Omental fat pad (tissue), 4 donors: ENCODE measurements at places on chromosomes 6 and 20. TPM values are rescaled to one million over a fixed set of nuclear protein-coding genes. Genes with fewer than 3 reads are reported as not detected.

DNA sequence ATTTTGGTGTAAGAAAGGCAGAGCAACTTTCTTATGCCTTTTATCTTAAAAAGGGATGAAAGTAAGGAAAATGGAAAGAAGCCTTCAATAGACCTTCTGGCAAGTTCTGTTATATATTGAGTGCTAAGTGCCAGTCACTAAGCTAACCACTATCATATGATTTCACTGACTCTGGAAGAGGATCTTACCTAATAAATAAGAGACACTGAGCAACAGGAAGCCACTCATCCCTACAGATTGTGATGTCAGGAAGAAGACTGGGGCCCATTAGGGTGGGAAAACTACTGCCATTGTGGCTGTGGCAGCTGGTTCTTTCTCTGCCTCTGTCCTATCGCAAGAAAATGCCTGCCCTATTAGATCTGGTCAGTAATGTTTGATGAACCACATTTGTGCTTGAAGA is 89.6 kb downstream of the AIG1 start:
- no peak for DNase-seq

Gene FBXO30
- total RNA-seq: 7.2 TPM

Gene SLC52A3
- total RNA-seq: 1.8 TPM

GRCh38 chr6:7535498-7535897 is 6.0 kb upstream of the DSP start:
- no peak for DNase-seq

DNA sequence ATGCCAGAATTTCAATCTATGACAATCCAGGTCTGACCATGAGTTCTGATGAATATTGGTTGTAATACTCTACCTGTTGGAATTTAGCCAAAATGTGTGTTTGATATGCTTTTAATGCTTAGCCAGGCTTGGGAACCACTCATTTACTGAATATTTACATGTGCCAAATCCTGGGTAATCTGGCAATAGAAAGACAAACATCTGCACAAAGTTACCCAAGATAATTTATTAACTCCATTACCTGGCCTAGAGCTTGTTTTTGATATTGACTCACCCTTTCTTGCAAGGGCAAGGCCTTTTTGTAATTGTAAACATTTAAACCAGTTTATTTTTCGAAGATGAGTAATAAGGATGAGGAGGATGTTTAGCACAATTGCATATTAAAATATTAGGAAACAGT is 13.5 kb upstream of the CD2AP start:
- DNase-seq: no peak

Gene MEI4
- total RNA-seq: not detected

Gene ZNF341
- total RNA-seq: 1.7 TPM

DNA sequence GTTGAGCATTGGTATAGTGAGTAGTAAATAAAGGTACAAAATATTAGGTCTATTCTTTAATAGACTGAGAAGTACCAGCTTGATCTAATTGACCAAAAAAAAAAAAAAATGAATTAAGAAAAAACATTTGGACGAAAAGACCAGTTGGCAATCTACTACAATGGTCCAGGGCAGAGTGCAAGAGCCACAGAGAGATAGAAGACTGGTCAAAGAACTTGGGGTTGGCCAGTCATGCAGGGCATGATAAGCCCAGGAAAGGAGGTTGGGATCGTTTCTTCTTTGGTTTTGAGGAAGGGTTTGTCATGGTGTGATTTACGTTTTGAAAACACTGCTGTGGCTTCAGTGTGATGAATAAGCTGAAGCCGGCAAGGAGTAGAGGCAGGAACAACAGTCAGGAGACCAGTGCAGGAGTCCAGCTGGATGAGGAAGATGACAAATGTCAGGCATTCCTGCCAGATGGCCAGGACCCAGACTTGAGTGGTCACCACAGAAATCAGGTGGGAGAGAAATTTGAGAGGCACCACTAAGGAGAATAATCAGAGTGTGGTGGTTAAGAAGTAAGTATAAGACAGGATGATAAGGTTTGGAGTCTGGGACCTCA is 14.0 kb downstream of the SMLR1 start:
- no peak for DNase-seq

Gene LGSN
- total RNA-seq: not detected

DNA sequence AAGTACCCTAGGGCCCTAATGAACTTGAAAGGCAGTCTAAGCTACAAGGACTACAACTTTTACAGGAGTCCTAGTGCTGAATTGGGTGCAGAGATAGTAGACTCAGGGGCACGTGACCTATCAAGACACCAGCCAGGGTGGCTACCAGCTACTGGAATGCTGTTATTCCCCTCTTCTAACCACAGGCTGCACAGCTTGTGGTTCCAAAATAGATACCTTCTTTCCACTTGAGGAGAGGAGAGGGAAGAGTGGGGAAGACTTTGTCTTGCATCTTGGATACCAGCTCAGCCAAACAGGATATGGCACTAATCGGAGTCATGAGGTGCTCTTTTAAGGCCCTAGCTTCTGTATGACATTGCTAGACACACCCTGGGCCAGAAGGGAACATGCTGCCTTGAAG is 60.0 kb upstream of the MTRF1L start:
- no peak for DNase-seq

Gene RNF39
- 1.7 TPM for total RNA-seq

- no peak for DNase-seq
These were observed 52.7 kb downstream of the BANF2 start for GRCh38 chr20:17752459-17752858.

Gene SOX18
- total RNA-seq: 7.4 TPM

DNA sequence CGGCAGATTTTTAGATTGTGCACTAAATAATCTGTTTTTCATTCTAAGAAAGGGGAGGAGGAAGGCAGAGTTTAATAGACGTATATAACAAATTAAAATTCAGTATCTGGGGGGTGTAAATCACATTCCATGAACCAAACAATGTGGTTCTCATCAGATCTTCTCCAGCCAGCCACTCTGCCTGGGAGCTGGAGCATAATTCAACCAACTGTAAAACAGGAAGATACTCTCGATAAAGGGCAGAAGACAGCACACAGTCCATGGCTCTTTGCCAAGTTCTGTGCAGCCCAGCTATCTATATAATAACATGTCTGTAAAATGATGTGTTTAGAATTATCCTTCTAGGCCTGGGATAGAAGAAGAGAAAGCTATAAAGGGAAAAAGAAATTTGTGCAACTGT is 289.9 kb upstream of the ZFP64 start:
- no peak for DNase-seq

DNA sequence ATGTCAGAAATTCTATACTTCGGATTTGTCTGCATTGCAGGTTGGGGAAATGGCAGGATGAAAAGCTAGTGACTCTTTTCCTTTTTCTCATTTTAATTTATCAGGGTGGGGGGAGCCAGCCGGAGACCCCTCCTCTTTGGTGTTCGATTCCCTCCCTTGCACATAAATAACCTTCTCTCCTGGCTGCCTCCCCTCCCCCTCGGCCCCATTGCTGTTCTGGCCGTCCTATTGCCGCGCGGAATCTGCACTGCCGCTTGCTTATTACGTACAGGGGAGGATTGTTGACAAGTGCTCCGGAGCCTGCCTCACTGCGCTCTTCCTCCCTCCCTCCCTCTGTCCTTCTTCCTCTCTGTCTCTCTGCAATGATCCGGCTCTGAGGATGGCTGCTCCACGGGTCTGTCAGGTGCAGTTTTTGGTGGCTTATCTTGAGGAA is 154.7 kb downstream of the JARID2 start:
- no peak for DNase-seq

- no peak for DNase-seq
These were observed 2.5 kb downstream of the RBM39 start for GRCh38 chr20:35739294-35740163.

Gene POU5F1
- total RNA-seq: 0.37 TPM

Gene TAGAP
- 5.5 TPM for total RNA-seq

GRCh38 chr6:167211881-167212712 is 54.3 kb upstream of the GPR31 start:
- DNase-seq: no peak

DNA sequence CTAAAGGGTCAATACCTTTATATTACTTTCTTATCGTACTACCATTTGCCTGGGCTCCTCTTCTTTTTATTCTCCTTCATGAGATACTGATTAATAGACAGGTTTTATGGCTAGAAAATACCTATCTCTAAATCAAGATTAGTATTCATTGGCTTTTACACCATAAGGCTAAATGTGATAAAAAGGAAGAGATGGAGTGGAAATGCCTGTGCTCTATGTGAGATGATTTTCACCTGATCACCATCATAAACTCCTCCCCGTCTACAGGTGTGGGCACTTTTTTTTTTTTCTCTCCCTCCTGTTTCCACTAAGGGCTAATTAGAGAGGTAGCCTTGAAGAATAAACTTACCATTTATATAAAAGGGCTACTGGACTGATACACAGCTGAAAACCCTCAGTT is at the start of gene GLYATL3:
GLYATL3 (plus strand) TSS at position 301 of the 400 bp plus-strand sequence. CDS start 12,068 bp downstream, outside the sequence.
- DNase-seq: no peak

Gene SLC22A2
- total RNA-seq: not detected

GRCh38 chr6:169824848-169825557 is 73.6 kb downstream of the ERMARD start:
- no peak for DNase-seq

- DNase-seq: no peak
These were observed 53.0 kb downstream of the LINC00237 start for GRCh38 chr20:21053002-21053762.

DNA sequence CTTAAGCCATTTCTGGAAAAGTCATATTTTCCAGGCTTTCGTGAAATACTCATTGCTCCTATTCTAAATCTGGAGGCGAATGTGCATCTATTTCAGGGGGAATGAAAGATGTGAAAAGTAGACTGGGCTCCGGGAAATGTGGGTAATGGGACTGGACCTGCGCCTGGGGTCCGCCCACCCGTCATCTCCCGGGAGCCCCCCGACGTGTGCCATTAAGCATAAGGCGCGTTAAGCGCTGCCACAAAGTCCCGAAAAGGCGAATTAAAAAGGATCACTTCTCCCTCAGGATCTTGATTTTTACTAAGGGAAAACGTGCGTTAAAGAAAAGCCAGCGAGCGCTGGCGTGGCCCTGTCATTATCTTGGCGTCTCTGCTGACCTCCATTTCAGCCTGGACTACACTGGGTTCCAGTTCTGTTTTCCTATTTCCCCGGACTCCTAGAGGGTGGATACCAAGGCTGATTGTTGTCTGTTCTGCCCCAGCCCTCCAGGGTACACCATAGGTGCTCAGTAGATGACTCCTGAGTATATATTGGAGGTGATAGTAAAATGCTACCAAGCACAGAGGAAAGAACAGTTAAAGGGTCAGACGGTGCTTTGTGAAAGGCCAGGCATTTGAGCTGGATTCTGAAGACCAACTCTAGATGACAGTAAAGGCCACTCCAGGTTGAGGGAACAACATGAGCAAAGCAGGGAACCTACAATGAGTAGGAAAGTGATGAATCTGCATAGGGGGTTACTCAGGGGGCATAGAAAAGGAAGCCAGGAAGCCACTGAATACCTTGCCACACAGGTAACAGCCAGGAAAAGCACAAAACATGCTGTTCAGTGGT is 89.2 kb upstream of the ARID1B start:
- no peak for DNase-seq

DNA sequence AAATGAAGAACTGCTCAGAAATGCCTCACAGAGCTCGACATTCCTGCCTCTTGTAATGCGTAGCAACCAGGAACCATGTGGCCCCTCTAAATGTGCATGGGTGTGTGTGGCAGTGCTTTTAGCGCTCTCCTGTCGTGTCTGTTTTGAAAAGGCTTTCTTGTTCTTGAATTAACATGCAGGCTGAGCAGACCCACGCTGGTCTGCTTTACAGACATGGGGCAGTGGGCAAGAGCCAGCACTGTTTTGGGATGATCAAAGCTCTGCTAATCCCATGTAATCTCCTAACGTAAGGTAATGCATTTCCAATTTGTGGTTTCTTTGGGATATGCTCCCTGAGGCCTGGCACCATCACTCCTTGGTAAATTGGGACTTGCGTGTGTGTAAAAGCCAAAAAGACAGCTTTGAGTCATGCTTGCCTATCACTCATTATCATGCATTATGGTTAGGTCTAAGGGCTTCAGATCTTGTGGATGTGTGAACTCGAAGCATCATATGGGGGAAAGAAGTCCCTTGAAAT is 11.8 kb downstream of the RIPOR2 start:
- no peak for DNase-seq

Gene SLX4IP
- total RNA-seq: 2.0 TPM

Gene IER3
- 42.6 TPM for total RNA-seq

DNA sequence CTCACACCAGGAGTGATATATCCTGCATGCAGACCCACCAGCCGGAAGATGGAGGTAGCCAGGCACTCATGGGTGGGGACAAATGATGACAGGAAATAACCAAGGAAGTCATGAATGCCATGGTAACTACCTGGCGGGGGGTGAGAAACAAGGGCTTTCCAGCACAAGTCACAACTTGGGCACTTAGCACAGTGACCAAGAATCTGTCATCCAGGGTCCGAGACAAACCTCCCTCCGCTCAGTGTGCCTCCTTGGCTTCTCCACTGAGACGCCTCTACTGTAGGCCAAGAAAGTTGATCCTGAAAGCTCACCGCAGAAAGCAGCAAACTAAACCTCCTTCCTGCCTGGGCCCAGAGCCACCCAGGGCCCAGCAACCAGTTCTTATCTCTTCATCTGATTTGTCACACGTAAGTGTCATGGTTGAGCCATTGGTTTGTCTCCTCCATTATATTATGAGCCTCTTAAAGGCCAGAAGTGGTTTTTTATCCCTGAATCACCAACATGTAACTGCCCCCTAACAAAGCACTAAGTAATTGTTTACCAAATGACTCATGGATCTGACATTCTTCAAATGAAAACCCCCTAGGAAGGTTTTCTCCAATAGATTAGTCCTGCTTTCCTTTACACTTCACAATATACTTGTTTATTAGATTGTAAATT is 84.3 kb upstream of the TAB2 start:
- no peak for DNase-seq

- DNase-seq: no peak
These were observed 109.2 kb upstream of the ADGRF1 start for GRCh38 chr6:47151232-47151898.

- DNase-seq: peak; percentile 95
These were observed at the start of the genes CTSA and NEURL2 for GRCh38 chr20:45890985-45891983. Gene CTSA (plus strand): TSS chr20:45891335. CDS start chr20:45891569, 234 bp downstream. Gene NEURL2 (minus strand): TSS chr20:45891208. CDS start chr20:45890991, 217 bp downstream.

Gene CRNKL1
- total RNA-seq: 30.7 TPM

Gene DEF6
- 8.0 TPM for total RNA-seq

DNA sequence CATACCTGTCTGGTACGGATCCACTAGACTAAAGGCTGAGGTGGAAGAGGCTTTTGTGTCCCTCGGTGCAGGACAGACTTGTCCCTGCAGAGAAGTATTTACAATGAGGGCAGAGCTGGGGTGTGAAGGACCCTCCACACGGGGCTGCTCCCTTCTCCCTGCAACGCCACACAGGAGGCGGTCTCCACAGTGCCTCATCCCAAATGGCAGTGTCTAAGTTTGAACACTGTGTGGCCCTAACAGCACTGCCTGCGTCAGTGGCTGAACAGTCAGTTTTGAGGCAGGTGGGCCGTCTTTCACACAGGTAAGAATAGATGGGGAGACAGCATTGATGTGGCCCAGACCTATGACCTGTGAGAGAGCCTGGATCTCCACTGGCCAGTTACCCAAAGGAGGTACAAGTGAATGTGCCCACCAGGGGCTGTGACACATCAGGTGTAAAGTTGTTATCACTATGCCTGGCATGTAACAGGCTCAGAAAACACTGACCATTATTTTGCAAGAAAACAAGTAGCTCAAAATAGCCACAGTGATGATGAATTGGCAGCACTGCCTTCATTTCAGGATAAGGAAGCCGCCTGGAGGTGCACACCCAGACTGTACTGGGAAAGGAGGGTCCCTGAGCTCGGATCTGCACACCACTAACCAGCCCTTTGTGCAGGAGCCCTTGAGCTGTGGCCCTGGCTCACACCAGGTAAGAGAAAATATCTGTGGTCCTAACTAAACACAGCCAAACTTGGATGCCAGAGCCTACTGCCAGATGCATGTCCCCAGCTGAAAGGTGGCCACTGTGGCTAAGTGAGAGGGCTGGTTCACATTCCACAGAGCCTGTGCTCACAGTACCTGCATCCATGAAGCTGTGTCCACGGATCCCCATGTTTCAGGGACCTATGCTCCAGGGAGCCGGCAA is 246.7 kb downstream of the DLL1 start:
- DNase-seq: no peak
